ENCODE measurements at places on chromosomes 11 and 22. TPM values are rescaled to one million over a fixed set of nuclear protein-coding genes. Genes with fewer than 3 reads are reported as not detected.

The THY1 gene
- total RNA-seq = not detected

The DDTL gene
- 2.9 TPM for total RNA-seq

The BATF2 gene
- 0.19 TPM for total RNA-seq

The FEN1 gene
- 77.2 TPM for total RNA-seq

The RBM4 gene
- 132 TPM for total RNA-seq

The RIMBP3B gene
- total RNA-seq = 0.87 TPM

The CFAP300 gene
- not detected for total RNA-seq

The APIP gene
- total RNA-seq = 27.0 TPM

The C11orf58 gene
- 106 TPM for total RNA-seq

The KRTAP5-9 gene
- not detected for total RNA-seq

The CARD16 gene
- 101 TPM for total RNA-seq
